ENCODE measurements at places on chromosomes 5 and 9.
A peak's percentile ranks its signal among the peaks of the same experiment; 100 is the strongest.

GRCh38 chr5:141369994-141370848 is at the start of gene PCDHGB3:
Gene PCDHGB3 (plus strand): TSS chr5:141370242. CDS start chr5:141370395, 153 bp downstream.
- peak; percentile 68 for DNase-seq

DNA sequence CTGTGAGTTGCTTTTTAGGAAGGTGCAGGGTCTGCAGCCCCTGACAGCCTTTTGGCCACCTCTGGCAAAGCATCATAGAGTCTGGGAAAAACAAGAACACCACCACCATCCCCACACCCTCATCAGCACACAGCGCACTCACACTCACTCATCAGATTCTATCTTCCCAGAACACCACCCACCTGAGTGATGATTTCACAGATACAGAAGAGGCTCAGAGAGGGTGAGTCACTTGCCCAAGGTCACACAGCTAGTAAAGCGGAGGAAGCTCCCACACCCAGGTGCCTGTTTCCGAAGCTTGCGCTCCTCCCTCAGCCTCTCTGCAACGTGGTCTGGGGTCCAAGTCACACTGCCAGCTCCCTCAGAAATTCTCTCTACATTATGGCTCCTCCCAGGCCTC is 41.8 kb upstream of the HRH2 start:
- DNase-seq, result no peak

DNA sequence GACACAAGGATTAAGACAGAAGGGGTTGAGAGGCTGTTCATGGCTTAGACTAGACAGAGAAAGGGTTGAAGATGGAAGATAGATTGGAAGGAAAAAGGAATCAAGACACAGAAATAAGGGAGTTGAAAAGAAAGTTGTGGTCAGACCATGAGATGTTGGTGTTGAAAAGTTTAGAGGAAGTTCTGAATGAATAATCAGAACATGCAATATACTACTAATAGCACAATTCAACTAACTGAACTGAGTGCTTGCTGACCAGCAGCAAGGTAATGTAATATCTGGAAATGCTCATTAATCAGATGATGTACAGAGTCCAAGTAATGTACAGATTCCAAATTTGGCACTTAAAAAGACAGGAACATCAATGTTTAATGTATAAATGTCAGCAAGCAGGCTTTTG is 10.6 kb upstream of the NNT start:
- no peak for DNase-seq

- DNase-seq, result no peak
Observed at GRCh38 chr9:109925799-109926198, 145.8 kb downstream of the PALM2AKAP2 start.

- DNase-seq, result no peak
Observed at GRCh38 chr5:134583766-134584165, 48.9 kb downstream of the SAR1B start.
